ENCODE measurements at places on chromosomes 3 and 15.

DNA sequence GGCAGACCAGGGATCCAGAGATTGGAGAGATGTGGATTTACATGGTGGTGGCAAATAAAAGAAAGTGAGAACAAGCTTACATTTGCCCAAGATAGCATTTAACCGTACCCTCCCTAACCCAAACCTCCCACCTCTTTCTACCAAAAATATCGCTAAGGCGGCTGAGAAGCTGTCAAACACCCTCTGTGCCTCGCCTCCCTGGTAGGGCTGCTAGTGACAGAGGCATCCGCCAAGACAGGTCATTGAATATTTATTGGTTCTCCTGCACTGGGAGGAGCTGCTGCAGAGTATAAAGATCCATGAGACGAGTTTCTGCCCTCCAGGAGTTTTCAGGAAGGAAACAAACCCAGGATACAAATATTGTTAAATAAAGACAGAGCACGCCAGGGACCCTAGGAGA lies 107.3 kb upstream of the TMC3 start:
- no peak for DNase-seq

DNA sequence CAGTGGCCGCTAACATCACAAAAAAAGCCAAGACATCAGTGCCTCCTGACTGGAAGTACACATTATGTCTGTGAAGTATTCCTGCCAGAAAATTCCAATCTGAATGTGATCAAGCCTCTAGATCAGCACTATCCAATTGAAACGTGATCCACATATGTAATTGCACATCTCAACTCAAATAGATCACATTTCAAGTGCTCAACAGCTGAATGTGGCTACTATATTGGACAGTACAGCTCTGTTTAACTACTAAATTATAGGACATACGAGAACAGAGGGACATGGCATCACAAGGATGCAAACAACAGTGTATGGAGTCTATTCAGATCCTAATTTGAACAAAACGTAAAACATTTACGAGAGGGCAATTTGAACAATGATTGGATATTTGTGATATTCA lies 542 bp upstream of the UBAP1L start:
- no peak for DNase-seq

DNA sequence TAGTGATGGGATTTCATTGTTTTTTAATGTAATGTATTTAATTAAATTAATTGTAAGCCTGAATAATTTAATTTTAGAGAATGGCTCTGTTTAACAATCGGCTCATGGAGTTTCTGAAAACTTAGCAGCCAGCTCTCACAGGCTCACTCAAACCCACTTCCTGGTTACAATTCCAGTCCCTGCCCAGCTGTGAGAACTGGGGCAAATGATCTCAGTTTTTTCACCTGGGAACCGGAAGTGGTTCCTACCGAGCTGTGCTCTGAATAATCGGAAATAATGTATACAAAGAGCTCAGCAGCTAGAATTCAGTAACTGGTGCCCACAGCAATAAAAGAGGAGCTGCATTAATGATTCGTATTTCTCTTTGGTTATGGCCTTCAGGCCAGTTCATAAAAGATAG lies 244.3 kb upstream of the MCTP2 start:
- no peak for DNase-seq

DNA sequence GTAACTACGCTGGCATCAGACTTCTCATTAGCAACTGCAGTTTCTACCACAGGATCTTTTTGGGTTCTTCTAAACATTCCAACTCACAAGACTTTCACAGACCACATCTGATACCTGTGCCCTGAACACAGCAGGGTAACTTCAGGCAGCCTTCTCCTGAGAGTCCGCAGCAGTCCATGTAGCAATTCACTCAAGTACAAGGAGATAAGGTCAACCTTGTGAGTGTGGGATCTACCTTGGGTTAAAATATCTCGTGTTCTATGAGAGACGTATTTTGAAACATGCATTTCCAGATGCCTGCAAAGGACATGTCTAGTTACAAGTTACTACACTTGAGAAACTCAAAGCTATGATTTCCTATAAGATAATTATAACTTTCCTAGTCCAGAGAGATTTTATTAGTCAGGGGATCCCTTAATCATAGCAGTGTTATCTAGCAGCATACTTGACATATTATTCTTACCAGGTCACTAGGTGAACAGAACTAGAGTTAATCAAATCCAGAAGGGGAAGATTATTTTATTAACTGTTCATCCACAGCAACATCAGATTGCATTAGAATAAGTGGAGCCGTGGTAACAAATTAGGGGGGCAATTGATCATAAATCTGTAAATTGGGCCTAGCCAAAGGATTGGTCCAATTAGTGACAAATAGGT lies 66.4 kb downstream of the ASTE1 start:
- DNase-seq = no peak

DNA sequence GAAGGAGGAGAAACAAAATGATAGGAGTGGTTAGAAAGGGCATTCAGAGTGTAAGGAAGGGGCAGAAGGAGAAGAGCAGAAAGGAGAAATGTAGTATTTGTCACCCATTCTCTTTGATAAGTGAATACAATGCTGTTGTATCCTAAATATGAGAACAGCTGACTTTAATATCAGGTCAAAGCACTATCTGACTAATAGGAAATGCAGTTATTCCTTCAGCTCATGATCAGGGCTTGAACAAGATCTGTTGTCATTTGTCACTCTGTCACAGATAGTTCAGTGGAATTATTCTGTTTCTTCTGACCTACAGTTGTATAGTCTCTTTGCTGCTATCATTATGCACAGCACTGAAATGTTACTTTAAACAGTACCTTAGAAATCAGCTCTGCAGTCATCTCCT lies 149.4 kb downstream of the FRMD5 start:
- no peak for DNase-seq

DNA sequence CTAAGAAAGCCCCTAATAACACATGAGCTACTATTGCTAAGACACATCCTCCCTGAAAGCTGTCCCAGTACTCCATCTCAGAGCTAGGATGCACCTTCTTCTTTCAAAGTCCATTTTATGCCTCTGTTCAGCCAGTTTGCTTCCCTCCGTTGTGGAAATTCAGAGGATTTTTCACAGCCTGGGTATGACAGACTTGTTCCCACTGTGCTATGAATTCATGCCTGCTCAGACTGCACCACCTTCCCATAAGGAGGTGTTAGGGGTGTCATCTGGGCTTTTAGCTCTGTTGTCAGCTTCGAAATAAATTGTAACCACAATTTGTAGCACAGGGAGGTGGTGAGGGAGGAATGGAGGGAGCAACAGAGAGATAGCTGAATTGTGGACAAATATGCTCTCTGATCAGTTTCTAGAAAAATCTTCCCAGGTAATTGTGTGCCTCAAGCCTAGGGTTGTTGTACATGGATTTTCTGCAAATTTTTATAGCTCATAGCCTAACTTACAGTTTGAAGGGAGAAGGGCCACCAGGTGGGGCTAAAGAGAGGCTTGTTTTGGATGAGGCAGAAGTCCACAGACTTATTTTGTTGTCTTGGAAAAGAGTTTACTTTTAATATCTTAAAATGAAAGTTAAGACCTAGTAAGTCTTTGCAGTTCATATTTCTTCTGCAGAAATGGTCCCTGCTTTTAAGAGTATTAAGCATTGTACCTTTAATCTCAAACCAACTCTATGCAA lies 462.0 kb downstream of the PDCD6IP start:
- DNase-seq = no peak

DNA sequence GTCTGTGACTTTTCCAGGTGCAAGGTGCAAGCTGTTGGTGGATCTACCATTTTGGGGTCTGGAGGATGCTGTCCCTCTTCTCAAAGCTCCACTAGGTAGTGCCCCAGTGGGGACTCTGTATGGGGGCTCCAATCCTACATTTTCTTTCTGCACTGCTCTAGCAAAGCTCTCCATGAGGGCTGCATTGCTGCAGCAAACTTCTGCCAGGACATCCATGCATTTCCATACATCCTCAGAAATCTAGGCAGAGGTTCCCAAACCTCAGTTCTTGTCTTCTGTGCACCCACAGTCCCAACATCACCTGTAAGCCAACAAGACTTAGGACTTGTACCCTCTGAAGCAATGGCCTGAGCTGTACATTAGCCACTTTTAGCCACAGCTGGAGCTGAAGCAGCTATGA lies 694.5 kb upstream of the BCHE start:
- no peak for DNase-seq

DNA sequence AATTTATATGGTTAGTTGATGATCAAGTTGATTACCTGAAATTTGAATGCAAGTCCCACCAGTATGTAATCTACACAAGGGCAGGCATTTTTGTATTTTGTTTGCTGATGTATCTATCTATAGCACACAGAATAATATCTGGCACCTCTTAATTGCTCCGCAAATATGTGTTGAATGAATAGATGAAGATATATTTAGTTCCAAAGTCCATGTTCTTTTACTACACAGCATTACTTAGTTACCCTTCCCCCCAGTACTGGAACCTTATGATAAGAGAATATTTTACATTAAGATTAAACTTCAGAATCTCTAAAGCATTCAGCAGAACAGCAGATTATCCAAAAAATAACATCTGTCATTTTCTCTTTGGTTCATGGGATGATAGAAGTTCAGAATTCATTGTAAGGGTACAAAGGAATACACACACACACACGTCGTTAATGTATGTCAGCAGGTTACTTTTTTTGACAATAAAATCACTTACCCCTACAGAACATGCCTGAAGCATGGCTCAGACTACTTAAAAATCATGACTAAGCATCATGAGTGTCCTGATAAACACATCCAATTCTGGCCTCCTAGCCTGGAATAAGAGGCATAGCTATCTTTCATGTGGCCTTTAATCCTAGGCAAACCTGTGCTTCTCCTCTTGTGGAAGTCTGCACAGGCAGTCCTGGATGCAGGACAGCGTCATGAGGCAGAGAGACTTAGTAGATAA lies 148.9 kb upstream of the TBC1D5 start:
- no peak for DNase-seq

DNA sequence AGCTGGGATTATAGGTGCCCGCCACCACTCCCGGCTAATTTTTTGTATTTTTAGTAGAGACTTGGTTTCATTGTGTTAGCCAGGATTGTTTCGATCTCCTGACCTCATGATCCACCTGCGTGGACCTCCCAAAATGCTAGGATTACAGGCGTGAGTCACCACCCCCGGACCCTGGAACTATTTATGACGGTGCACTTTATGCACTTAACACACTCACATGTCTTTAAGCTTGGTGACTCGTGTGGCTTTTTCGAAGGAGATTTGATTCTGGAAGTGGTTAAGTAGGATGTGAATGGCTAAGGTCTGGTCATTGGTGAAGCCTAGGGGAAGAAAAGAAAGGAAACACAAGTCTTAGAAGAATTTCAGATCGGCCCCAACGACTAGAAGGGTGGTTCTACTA lies 20.3 kb downstream of the BBS4 start:
- no peak for DNase-seq

DNA sequence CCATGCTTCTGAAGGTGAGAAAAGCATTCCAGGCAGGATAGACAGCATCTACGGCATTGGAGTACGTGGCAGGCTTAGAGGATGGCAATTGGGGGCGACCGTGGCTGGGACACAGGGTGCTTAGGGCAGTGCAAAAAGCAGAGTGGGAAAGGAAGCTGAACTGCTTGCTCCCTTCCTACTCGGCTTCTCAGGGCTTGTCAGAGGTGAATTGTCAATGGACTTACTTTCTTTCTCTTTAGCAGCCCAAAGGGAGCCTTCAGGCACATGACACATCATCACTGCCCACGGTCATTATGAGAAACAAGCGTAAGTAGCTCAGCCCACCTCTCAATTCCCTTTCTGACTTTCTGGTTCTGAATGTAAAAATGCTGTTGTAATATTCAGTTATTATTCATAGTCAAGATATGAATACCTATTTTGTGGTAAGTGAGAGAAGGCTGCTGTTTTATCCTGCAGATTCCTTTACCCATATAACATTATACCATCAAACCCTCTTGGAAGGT lies 84.3 kb downstream of the KLHL25 start:
- DNase-seq = no peak

DNA sequence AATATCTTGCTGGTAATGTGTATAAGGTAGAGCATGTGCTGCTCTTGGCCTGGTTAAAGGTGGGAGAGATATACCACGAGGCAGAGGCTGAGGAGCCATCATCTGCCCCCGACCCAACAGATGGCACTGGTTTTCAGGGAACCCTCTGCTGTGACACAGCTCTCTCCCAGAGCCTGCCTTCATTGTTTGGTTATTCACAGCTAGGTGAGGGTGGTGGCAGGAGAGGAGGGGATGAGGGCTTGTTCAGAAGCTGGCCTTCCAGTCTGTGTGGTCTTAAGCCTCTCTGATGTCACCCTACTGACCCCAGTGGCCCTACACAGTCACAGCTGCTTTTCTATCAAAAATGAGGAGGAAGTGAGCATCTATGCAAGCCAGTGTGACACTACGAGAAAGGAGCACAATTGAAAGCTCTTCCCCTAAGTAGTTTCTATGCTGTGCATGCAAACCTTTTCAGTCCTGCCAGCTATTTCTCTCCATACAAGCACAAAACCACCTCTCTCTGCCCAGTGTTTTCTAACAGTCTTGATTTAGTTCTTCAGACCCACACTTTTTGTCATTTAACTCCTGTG lies 258.4 kb upstream of the AGTR1 start:
- DNase-seq = no peak

- no peak for DNase-seq
Measured at GRCh38 chr15:80007532-80007931, 36.5 kb upstream of the BCL2A1 start.

DNA sequence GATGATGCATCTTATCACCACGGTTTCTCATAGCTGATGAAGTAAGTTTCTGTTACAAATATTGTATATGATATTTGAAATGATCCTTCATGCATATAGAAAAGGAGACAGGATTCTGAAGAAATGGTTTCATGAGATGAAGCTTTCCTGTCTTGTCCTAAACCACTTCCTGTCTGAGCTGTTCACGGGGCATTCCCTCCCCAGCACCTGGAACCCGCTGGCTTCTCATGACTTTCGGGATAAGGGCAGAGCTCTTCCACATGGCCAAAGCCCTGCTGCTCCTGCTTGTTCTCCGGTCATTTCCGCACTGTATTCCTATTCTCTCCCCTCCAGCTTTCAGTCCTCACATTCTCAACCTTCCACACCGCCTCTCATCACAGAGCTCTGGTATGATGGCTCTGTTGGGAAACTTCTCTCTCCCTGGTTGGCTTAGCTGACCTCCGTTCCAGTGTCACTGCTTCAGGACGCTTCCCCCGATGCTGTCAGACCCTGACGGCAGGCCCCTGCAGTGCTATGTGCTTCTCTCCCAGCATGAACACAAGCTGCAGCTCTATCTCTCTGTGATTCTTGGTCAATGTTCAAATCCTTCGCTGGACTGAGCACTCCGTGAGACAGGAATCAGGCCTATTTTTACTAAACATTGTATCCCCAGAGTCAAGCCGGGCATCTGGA lies 86.9 kb upstream of the HERC1 start:
- no peak for DNase-seq

DNA sequence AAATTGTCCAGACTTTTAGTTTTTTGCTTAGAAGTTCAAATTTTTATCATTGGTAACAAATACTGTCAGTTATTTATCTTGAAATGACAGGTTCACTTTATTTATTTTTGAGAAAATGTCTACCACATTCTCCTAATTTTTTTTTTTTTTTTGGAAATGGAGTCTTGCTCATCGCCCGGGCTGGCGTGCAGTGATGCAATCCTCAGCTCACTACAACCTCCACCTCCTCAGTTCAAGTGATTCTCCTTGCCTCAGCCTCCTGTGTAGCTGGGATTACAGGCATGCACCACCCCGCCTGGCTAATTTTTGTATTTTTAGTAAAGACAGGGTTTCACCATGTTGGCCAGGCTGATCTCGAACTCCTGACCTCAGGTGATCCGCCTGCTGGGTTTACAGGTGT lies 16.1 kb upstream of the EBLN2 start:
- DNase-seq = no peak

GRCh38 chr15:75455982-75456531 lies 4.6 kb upstream of the SIN3A start:
- DNase-seq = no peak

GRCh38 chr15:95604634-95605036 lies 725.9 kb upstream of the NR2F2 start:
- peak; percentile 82 for DNase-seq

GRCh38 chr15:98855815-98856531 lies 151.6 kb downstream of the PGPEP1L start:
- no peak for DNase-seq

Data from GM04503 (cell line).